ENCODE measurements at places on chromosomes 13 and 19.

DNA sequence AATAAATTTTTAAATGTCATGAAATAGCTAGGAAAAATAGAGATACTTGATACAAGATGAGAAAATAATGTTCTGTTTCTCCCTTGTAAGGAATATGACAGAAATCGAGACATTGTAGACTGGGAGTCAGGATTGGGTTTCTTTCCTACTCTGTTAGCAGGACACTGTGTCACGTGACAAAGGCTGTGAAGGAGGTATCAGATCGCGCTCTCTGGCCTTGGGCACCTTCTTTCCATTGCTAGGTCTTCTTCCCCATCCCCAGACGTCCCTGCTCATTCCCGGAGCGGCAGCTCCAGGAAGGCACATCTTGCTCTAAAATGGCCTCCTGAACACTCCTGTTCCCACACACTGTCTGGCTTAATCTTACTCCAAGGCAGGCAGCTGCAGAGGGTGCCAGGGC, 133.4 kb downstream of the TM9SF2 start:
- no peak for DNase-seq

- peak; percentile 32 for DNase-seq
Observed at GRCh38 chr13:94416454-94417080, 62.9 kb downstream of the DCT start.

- no peak for DNase-seq
Observed at GRCh38 chr19:41837981-41838708, 6.3 kb downstream of the LYPD4 start.

DNA sequence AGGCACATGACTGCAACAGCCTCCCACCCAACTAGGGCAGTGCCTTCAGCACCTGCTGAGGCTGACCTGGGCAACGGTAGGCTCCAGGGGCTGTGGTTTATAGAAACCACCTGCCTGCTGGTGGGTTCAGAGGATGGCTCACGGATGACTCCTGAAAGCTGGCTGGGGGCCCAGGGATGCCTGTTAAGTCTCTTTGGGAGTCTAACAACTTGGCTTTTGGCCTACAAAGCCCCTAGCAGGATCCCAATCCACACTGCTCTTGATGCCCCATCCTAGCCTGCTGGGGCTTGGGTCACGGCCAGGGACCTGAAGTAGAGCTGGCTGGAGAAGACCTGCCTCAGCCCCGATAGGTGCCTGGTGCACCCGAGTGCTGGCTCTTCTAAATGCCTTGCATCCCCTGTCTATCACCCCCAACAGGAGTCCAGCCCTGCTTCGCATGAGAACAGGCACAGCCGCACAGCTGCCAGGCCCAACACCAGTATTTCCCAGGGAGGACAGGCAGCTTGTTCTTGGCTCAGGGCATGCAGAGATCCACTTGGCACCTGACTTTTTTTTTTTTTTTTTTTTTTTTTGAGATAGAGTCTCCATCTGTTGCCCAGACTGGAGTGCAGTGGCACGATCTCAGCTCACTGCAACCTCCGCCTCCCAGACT, 9.1 kb upstream of the EPHX3 start:
- DNase-seq, result no peak

DNA sequence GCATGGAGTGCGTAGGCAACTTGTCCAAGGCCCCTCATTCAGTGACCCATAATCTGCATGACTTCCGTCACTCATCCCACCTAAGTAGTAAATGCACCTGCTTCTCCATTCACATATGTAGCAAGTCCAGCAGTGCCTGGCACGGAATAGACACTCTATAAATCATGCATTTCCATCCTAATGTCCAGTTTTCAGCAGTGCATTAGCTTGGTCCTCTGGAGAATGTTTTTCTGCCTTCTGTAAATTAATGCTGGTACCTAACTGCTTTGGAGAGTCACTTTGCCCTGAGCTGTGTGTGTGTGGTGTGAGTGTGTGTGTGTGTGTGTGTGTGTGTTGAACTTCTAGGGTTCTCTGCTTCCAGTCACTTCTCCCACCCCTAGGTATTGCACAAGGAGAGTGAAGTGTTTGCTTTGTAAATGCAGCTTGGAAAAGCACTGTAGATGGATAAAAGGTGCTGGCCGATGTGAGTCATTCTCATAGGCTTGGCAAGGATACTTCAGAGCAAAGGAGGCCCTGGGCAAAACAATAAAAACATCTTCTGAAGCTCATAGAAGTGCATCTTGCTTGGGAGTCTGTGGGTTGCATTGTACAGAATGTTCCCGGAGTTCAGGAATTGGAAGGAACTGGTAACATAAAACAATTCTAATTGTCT, 181.8 kb downstream of the KATNAL1 start:
- DNase-seq, result peak; percentile 90

DNA sequence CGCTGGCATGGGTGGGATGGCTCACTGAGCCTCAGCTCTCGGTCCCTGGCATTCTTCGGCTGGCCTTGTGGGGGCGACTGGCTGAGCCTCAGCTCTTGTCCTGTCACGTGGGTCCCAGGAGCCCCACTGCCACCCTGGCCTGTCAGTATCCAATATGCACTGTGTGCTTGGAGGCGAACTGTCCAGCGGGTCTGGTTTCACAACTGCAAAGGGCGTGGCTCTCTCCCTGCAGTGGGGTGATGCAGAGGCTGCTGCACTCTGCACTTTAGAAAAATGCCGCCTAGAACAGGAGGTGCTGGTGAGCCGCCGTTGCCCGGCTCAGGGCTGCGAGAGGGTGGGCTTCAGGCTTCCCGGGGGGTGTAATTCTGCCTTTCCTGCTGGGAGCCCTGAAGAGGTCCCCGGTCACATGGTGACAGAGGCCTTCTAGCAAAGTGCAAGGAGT, 17.0 kb upstream of the TMEM255B start:
- no peak for DNase-seq

- no peak for DNase-seq
Observed at GRCh38 chr13:33052506-33053280, 36.5 kb downstream of the KL start.

All from NCI-H187 treated with DMSO at 0.1 percent for 48 hours (cell line).